ENCODE measurements at places on chromosomes 16 and 17. TPM values are rescaled to one million over a fixed set of nuclear protein-coding genes. Genes with fewer than 3 reads are reported as not detected.
A peak's percentile ranks its signal among the peaks of the same experiment; 100 is the strongest.

The C16orf92 gene
- total RNA-seq, result not detected

- H3K27me3 ChIP-seq, result no peaks in the 10 kb centered on the region
- no peak overlapping the region for H3K27ac ChIP-seq
- peaks cover 38% of the 10 kb centered on the region for H3K4me1 ChIP-seq
- H3K4me3 ChIP-seq, result no peak overlapping the region
Measured at GRCh38 chr16:81629896-81630634, 149.0 kb upstream of the PLCG2 start.

GRCh38 chr17:55442953-55443683 is 21.5 kb upstream of the MMD start:
- no peak overlapping the region for H3K27ac ChIP-seq
- DNase-seq, result no peak
- no peaks in the 10 kb centered on the region for H3K27me3 ChIP-seq

- H3K4me3 ChIP-seq, result no peak overlapping the region
- H3K4me1 ChIP-seq, result no peaks in the 10 kb centered on the region
- H3K27ac ChIP-seq, result no peak overlapping the region
- no peaks in the 10 kb centered on the region for H3K36me3 ChIP-seq
Measured at GRCh38 chr17:62916684-62917571, 49.1 kb upstream of the TANC2 start.

DNA sequence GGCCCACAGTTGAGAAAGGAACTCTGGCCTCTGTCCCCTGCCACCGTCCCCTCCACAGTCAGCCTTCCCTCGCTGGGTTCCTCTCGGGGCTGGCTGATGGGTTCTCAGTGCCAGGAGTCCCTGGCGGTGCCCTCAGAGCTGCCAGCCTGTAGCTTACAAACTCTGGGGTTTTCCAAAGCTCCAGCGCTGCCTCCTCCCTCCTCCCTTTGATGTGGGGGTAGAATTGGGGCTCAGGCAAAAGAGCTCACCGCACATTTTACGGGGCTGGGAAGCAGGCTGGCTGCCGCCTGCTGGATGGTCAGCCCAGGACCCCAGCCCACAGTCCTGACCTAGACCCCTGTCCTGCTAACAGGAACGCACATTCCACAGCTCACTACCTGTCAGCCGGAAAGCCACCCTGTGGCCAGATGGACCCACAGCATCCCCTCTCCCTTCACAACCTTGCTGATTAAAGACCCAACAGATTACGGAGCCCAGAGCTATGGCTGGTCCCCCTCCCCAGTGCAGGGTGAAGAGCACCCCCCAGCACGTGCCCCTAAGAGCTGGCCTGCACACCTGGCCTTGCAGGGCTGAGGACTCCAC is 6.0 kb downstream of the VASN start:
- no peaks in the 10 kb centered on the region for H3K27me3 ChIP-seq
- peaks cover 61% of the 10 kb centered on the region for H3K4me1 ChIP-seq
- H3K36me3 ChIP-seq, result peaks cover 57% of the 10 kb centered on the region
- DNase-seq, result no peak

- no peak overlapping the region for H3K27ac ChIP-seq
- H3K4me3 ChIP-seq, result no peak overlapping the region
- no peaks in the 10 kb centered on the region for H3K27me3 ChIP-seq
Measured at GRCh38 chr16:13439766-13440165, 480.2 kb upstream of the ERCC4 start.

The CTRB2 gene
- total RNA-seq, result not detected

The OR4D1 gene
- 0.49 TPM for total RNA-seq

GRCh38 chr17:42485680-42486079 is 27.0 kb downstream of the ATP6V0A1 start:
- no peak overlapping the region for H3K4me3 ChIP-seq
- H3K27me3 ChIP-seq, result no peaks in the 10 kb centered on the region
- H3K27ac ChIP-seq, result no peak overlapping the region
- H3K36me3 ChIP-seq, result peaks cover 3% of the 10 kb centered on the region
- DNase-seq, result no peak

GRCh38 chr17:53142890-53143289 is 679.8 kb upstream of the KIF2B start:
- H3K27me3 ChIP-seq, result no peaks in the 10 kb centered on the region
- H3K4me3 ChIP-seq, result no peak overlapping the region
- no peak for DNase-seq
- no peaks in the 10 kb centered on the region for H3K4me1 ChIP-seq
- H3K27ac ChIP-seq, result no peak overlapping the region

- no peak overlapping the region for H3K4me3 ChIP-seq
- DNase-seq, result no peak
- H3K27me3 ChIP-seq, result no peaks in the 10 kb centered on the region
- no peaks in the 10 kb centered on the region for H3K4me1 ChIP-seq
Measured at GRCh38 chr16:85195900-85196772, 83.9 kb upstream of the CIBAR2 start.

DNA sequence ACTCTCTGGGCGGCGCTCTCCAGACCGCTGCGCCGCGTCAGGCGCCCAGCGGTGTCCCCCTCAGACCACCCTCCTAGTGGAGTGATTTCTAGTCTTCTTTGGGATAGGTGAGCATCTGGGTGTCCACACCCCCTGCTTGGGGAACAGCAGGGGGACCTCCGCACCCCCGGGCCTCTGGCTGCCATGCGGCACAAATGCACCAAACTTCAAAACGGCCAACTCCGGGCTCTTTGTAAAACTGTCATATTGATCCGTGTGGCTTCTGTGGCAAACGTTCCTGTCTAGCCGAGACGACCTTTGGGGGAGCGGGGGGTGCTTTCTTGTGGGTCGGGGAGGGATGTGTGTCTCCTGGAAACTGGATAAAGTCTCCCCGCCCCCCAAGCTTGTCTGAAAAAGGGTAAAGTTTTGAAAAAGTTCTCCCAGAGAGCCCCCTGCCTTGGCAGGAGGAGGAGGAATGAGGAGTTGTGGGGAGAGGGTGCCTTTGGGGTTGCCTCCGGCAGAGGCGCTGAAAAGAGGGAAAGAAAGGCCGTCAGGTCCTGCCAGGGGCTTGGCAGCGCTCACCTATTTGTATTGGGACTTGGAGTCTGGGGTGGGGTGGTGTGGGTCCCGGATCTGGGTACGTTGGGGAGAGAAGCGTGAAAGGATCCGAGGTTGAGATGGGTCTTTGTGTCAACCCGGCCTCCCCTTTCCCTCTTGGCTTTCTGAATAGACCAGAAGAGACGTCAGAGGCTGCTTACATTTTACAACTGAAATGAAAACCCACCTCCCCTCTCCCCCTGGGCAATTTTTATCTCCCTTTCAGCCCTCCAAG is 2.2 kb upstream of the CHD3 start:
- H3K27me3 ChIP-seq, result no peaks in the 10 kb centered on the region
- H3K4me1 ChIP-seq, result peaks cover 61% of the 10 kb centered on the region
- H3K27ac ChIP-seq, result peak overlapping the region; percentile 96

- no peak overlapping the region for H3K27ac ChIP-seq
- H3K4me3 ChIP-seq, result peak overlapping the region; percentile 30
- H3K27me3 ChIP-seq, result peaks cover 21% of the 10 kb centered on the region
Measured at GRCh38 chr17:54899721-54900456, 763 bp upstream of the TOM1L1 start.

The CMTM2 gene
- total RNA-seq, result not detected

GRCh38 chr17:58195518-58196123 is 3.1 kb downstream of the EPX start:
- no peaks in the 10 kb centered on the region for H3K36me3 ChIP-seq
- peaks cover 5% of the 10 kb centered on the region for H3K4me1 ChIP-seq
- no peak for DNase-seq
- no peak overlapping the region for H3K4me3 ChIP-seq
- no peak overlapping the region for H3K27ac ChIP-seq

GRCh38 chr17:21249086-21249795 is 4.0 kb downstream of the NATD1 start:
- H3K4me1 ChIP-seq, result peaks cover 28% of the 10 kb centered on the region
- no peak for DNase-seq
- H3K27ac ChIP-seq, result no peak overlapping the region
- H3K36me3 ChIP-seq, result no peaks in the 10 kb centered on the region
- no peak overlapping the region for H3K4me3 ChIP-seq

DNA sequence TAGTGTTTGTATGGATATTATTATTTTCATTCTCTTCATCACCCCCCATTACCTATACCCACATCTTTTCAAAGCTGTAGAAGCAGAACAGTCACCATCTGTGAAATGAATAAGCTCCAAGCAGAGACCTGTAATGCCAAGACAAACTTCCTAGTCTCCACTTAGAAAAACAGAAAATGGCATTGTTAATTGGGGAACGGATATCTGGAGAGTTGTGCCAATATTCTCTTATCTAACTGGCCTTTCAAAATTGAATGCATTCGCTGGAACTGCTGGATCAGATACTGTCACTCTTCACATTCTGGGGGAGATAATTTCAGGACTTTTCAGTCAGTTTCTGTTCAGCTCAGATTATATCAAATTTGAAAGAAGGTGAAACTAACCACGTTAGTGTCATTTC is 464.4 kb upstream of the GOT2 start:
- no peak overlapping the region for H3K27ac ChIP-seq
- no peak overlapping the region for H3K4me3 ChIP-seq
- H3K27me3 ChIP-seq, result no peaks in the 10 kb centered on the region
- no peak for DNase-seq
- H3K36me3 ChIP-seq, result no peaks in the 10 kb centered on the region

DNA sequence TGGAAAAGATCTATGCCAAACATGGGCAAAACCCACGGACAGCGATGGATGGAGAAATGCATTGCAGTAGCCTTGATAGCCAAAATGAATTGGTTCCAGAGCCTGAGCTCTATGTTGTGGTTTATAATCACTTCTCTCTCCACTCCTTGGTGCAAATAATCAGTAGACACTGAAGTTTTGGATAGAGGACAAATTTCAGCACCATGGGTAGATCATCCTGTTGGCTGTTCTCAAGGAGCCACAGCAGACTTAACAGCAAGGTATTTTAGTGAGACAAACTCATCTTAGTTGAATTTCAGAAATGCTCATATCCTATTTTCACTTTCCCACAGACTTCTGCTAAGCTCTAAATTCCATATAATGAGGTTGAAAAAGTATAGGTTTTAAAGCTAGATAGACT is 88.3 kb upstream of the CCL1 start:
- H3K4me3 ChIP-seq, result no peak overlapping the region
- no peak for DNase-seq
- H3K36me3 ChIP-seq, result no peaks in the 10 kb centered on the region
- H3K27ac ChIP-seq, result no peak overlapping the region

GRCh38 chr16:85731179-85731578 is 19.7 kb downstream of the C16orf74 start:
- H3K4me3 ChIP-seq, result no peak overlapping the region
- no peaks in the 10 kb centered on the region for H3K27me3 ChIP-seq
- no peaks in the 10 kb centered on the region for H3K36me3 ChIP-seq
- peaks cover 34% of the 10 kb centered on the region for H3K4me1 ChIP-seq
- no peak overlapping the region for H3K27ac ChIP-seq

The CBLN1 gene
- not detected for total RNA-seq

DNA sequence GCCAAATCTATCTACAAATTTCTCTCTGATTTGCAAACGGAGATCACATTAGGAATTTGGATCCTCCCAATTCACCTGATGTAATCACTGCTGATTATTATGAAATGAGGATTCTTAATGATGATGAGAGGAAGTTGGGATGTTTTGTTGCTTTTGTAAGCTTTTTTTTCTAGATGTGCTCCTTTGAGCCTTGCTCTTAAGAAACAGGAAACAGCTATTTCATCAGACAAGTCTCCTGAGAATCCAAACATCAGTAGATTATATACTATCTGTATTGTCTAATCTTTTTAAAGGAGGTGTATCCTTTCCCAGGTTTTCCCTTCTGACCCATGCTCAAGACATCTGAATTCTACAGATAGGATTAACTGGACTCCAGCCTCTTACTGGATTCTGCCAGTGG is 73.3 kb downstream of the KIF2B start:
- no peaks in the 10 kb centered on the region for H3K4me1 ChIP-seq
- no peak overlapping the region for H3K27ac ChIP-seq
- H3K4me3 ChIP-seq, result no peak overlapping the region
- no peak for DNase-seq
- H3K27me3 ChIP-seq, result no peaks in the 10 kb centered on the region
- H3K36me3 ChIP-seq, result no peaks in the 10 kb centered on the region

The OSGIN1 gene
- total RNA-seq, result 2.6 TPM

The ITGAX gene
- total RNA-seq, result 6.0 TPM

DNA sequence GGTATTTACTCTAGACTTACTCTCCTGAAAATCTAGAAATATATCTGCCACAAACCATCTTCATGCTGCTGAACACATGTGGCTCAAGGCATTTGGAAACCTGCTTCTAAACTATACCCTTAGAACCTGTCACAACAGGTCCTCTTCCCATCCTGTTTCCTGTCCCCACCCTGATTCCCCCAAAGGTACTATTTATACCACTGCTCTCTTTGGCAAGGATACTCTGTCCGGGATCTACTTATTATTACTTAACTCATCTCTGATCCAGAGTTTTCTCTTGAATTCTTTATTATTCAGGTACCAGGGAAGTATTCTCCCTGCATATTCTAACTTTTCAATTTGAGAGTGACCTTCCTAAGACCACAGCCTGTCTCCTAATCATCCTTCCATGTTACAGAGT is 33.4 kb downstream of the TRAF4 start:
- peaks cover 11% of the 10 kb centered on the region for H3K36me3 ChIP-seq
- no peaks in the 10 kb centered on the region for H3K27me3 ChIP-seq
- H3K4me1 ChIP-seq, result peaks cover 9% of the 10 kb centered on the region
- H3K27ac ChIP-seq, result no peak overlapping the region
- no peak overlapping the region for H3K4me3 ChIP-seq

The SOX15 gene
- not detected for total RNA-seq

The MPP2 gene
- total RNA-seq, result 3.5 TPM

GRCh38 chr17:14135906-14136590 is 66.7 kb downstream of the COX10 start:
- no peak overlapping the region for H3K4me3 ChIP-seq
- H3K27ac ChIP-seq, result no peak overlapping the region
- DNase-seq, result no peak

The ZFP3 gene
- 2.4 TPM for total RNA-seq

- no peak overlapping the region for H3K4me3 ChIP-seq
- H3K4me1 ChIP-seq, result peaks cover 46% of the 10 kb centered on the region
- H3K36me3 ChIP-seq, result peaks cover 13% of the 10 kb centered on the region
- H3K27ac ChIP-seq, result no peak overlapping the region
- no peak for DNase-seq
Measured at GRCh38 chr17:17054636-17055035, 12.4 kb downstream of the MPRIP start.

The DNAAF8 gene
- not detected for total RNA-seq

The PIRT gene
- not detected for total RNA-seq

- no peak for DNase-seq
- no peak overlapping the region for H3K4me3 ChIP-seq
- no peaks in the 10 kb centered on the region for H3K36me3 ChIP-seq
Measured at GRCh38 chr17:82967268-82968032, 112.0 kb upstream of the METRNL start.

The MIEN1 gene
- total RNA-seq, result 31.5 TPM

DNA sequence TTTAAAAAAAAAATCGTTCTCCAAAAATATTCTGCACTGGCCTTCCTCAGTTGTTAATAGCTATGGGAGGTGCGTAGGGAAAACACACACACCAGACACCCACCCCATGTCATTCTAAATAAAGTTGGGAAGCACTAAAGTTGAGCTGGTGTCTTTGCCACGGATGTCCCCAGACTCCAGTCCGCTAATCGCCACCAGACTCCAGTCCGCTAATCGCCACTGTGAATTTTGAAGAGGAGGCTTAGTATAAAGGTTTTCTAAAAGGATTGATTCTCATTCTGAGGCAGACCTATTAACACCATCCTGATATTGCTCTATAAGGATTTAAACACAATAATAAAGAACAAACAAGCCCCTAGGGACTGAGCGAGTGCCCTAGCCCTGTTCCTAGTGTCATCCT is 22.7 kb upstream of the CPSF4L start:
- no peak overlapping the region for H3K4me3 ChIP-seq
- H3K36me3 ChIP-seq, result no peaks in the 10 kb centered on the region
- no peaks in the 10 kb centered on the region for H3K27me3 ChIP-seq
- no peak overlapping the region for H3K27ac ChIP-seq
- H3K4me1 ChIP-seq, result no peaks in the 10 kb centered on the region

Data from CD4-positive, alpha-beta T cell (primary cell).